ENCODE measurements at places on chromosomes 3 and 15. TPM values are rescaled to one million over a fixed set of nuclear protein-coding genes. Genes with fewer than 3 reads are reported as not detected.

The WNT5A gene
- total RNA-seq = 31.9 TPM

The RASL12 gene
- total RNA-seq = 0.60 TPM

The ZNF860 gene
- 3.6 TPM for total RNA-seq

The OXTR gene
- total RNA-seq = 1.1 TPM

The CCNB2 gene
- 61.1 TPM for total RNA-seq

The LEKR1 gene
- total RNA-seq = 1.2 TPM

The QARS1 gene
- 274 TPM for total RNA-seq

The ACKR2 gene
- not detected for total RNA-seq

The LMAN1L gene
- 0.16 TPM for total RNA-seq

The IL17RB gene
- total RNA-seq = not detected

The COL8A1 gene
- total RNA-seq = 4.7 TPM

The LRRIQ4 gene
- total RNA-seq = not detected

The ELL3 gene
- 1.2 TPM for total RNA-seq

The MORC1 gene
- not detected for total RNA-seq

The GREM1 gene
- not detected for total RNA-seq

The SUSD5 gene
- 9.7 TPM for total RNA-seq

The FBXO40 gene
- not detected for total RNA-seq

The CASR gene
- total RNA-seq = not detected

The P2RY14 gene
- not detected for total RNA-seq

The TMC3 gene
- total RNA-seq = not detected

The UROC1 gene
- not detected for total RNA-seq

The TEX55 gene
- not detected for total RNA-seq

The CDCP1 gene
- total RNA-seq = 5.4 TPM

The NEK11 gene
- total RNA-seq = 1.0 TPM

The ASB14 gene
- not detected for total RNA-seq

The SPESP1 gene
- 16.2 TPM for total RNA-seq

The SLC28A2 gene
- not detected for total RNA-seq

The MOBP gene
- total RNA-seq = not detected

The SLC22A14 gene
- 0.29 TPM for total RNA-seq

The CPNE9 gene
- 0.11 TPM for total RNA-seq

The GP9 gene
- not detected for total RNA-seq

The RYR3 gene
- total RNA-seq = not detected

The HRG gene
- total RNA-seq = not detected

The RAD51 gene
- total RNA-seq = 29.8 TPM

The RCCD1 gene
- total RNA-seq = 30.9 TPM

The TPRG1 gene
- 0.08 TPM for total RNA-seq

The RASGRP1 gene
- not detected for total RNA-seq

The NR2E3 gene
- total RNA-seq = 0.19 TPM

The AQR gene
- 23.5 TPM for total RNA-seq

The CPLX3 gene
- total RNA-seq = 0.08 TPM

All from A375 (cell line).